ENCODE measurements at places on chromosomes 16 and 17.
A peak's percentile ranks its signal among the peaks of the same experiment; 100 is the strongest.

- DNase-seq, result no peak
Measured at GRCh38 chr16:85908889-85909589, 10.1 kb downstream of the IRF8 start.

DNA sequence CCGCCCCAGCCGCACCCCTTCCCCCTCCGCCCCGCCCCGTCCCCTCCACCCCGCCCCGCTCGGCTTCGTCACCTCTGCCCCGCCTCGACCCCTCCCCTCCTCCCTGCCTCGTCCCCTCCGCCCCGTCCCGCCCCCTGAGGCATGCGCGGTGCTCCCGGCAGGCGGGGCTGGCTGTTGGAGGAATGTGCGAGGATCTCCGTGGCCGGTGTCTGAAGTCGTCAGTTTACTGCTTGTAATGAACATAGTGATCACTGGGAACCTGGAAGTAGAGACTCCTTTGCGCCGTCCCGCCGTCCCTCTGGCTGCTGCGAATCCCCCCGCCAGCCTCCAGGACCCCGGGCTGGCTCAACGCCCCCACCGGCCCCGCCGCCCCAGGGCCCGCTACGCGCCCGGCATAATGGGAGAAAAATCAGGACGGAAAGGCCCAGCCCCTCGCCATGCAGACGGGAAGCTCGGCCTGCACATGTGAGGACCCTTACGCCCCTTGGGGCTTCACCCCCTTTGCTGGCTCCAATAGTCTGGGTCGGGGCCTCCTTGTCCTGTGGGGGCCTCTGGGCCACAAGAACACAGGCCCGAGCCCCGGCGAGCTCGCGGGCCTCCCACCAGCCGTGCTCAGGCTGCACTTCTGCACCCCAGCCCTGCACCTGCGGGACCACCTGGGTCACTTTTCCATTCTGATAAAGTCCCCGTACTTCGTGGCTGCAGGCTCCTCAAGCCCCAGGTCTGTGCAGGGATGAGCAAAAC is 743.1 kb downstream of the KCNJ18 start:
- no peak for DNase-seq

- no peak for DNase-seq
Measured at GRCh38 chr17:78322327-78322857, 37.5 kb downstream of the SOCS3 start.

GRCh38 chr17:1398931-1399678 is 917 bp downstream of the YWHAE start:
- peak; percentile 84 for DNase-seq

GRCh38 chr17:77234695-77235094 is 93.9 kb downstream of the SEC14L1 start:
- DNase-seq, result no peak

GRCh38 chr17:73867056-73867455 is 222.8 kb upstream of the SDK2 start:
- DNase-seq, result no peak

DNA sequence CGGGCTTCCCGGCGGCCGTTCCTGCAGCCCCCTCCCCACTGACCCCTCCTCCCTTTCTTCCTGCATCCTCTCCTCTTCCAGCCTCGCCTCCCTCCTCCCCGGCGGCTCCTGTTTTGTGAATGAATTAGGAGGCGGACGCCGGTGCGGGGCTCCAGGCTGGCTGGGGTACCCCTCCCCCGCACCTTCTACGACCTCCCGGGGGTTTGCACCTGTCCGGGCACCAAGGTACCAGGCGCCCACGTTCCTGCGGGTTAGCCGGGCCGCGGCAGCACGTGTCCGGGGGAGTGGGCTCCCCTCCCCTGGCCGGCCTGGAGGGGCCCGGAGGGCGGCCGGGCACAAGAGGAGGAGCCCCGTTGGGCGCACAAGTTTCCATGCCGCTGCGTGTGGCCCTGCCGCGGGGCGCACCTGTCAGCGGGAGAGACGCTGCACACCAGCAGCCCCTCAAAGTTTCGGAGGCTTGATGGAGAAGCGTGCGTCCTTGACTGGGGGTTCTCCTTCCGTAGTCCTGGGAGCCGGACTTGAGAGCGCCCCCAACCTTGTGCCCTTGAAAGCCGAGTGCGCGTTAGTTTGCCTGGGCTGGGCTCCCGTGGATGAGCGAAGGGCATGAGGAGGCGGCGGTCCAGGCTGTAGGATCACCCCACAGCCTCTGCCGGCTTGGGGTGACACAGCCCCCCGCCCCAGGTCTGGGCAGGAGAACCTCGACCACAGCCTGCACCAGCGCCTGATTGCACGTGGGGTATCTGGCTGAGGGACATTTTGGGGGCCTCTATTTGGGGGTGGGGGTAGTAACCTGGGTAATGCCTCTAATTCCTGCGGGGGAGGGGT is 1.2 kb downstream of the HAS3 start:
- no peak for DNase-seq

- DNase-seq, result no peak
Measured at GRCh38 chr17:35977509-35977908, 3.8 kb downstream of the CCL16 start.

GRCh38 chr16:58384437-58385055 is 7.7 kb upstream of the GINS3 start:
- DNase-seq, result no peak

GRCh38 chr17:36877771-36878170 is 59.5 kb upstream of the LHX1 start:
- DNase-seq, result no peak

GRCh38 chr16:27499659-27500055 is 50.1 kb downstream of the GTF3C1 start:
- DNase-seq, result no peak

- DNase-seq, result peak; percentile 36
Measured at GRCh38 chr16:75121949-75122568, 5.5 kb upstream of the LDHD start.

DNA sequence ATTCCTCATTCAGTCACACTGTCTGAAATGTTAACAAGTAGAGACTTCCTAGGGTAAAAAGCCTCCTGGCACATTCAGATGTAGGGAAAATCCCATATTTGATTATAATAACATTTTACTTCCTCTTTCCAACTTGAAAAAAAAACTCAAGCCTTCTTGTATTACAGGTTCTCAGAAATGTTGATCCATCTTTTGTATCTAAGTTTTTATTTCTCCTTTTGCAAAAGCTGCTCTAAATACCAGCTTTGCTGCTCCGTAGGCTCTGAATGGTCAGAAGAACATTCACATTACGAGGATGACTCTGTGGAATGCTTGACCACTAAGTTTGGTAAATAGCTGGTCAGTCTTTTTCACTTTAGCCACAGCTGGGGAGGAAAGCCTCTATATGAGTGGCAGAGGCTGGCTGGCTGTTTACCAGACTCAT is 13.2 kb upstream of the HEATR6 start:
- DNase-seq, result no peak

- peak; percentile 25 for DNase-seq
Measured at GRCh38 chr16:86517652-86518258, 7.4 kb downstream of the FOXF1 start.

DNA sequence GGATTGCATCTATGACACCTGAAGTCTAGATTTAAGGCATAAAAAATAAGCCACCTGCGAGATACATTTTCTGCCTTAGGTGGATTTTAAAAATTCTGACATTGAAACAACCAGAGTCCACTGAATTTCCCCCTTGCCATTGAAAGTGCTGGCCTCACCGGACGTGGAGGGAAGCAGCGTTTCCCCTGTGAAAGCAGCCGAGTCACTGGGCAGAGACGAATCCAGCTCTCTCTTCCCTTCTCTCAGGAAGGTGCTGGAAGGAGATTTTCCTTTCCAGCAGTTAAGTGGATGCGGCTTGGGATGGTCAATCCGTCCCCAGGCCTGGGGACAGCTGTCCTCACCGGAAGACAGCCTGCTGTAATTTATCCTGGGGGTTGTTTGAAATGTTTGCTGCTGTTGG is 270.9 kb upstream of the FOXF1 start:
- no peak for DNase-seq

- no peak for DNase-seq
Measured at GRCh38 chr17:31374094-31374447, 17.4 kb upstream of the RAB11FIP4 start.

DNA sequence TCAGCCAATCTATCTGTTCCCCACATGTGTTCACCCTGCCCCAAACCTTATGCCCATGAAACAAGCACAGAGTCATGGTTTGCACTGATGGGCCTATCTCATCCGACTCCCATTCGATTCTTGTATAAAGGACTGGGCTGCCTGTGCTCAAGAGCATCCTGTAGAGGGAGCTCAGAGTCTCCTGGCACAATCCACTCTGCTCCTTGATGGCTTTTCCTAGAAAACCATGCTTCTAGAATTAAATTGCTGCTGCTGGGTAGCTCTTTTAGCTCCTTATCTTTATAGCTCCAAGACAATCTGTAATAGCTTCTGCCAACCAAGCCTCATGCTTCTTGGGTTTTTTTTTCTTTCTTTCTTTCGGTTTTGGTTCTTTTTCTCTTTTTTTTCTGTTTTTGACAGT is 9.7 kb downstream of the ZNF19 start:
- DNase-seq, result peak; percentile 81

DNA sequence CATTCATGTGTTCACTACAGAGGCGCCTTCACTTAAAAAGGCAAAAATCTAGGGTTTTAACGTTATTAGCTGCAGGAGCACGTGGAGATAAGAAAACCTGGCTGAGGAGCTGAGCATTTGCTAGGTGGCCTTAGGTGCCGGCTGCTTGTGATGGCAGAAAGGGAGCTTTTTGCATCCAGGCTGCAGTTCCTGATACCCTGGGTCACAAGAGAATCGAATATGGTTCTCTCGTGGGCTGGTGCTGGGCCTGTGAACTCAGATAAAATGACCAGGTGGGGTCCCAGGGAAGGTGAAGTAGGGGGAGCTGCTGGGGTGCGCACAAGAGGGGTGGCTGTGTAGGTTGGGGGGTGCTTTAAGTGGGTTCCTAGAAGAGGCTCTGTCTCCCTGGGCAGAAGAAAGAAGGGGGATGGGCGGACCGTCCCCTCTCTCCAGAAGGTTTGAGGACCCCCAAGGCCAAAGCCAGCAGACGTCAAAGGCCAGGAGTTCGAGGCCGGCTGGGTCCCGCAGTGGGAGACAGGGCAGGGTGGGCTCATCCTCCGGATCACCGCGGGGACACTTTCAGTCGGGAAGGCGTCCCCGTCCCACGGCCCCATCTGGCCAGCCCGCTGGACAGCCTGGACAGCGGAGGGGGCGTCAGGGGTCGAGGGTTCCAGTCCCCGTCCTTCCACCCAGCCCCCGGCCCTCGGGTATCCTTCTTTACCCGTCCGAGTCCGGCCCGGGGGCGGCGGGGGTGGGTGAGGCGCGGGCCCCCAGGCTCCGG is 740 bp upstream of the CMIP start:
- peak; percentile 28 for DNase-seq

GRCh38 chr17:43547659-43548256 is 1.6 kb upstream of the ETV4 start:
- no peak for DNase-seq

- DNase-seq, result no peak
Measured at GRCh38 chr17:36892112-36892838, 45.0 kb upstream of the LHX1 start.

DNA sequence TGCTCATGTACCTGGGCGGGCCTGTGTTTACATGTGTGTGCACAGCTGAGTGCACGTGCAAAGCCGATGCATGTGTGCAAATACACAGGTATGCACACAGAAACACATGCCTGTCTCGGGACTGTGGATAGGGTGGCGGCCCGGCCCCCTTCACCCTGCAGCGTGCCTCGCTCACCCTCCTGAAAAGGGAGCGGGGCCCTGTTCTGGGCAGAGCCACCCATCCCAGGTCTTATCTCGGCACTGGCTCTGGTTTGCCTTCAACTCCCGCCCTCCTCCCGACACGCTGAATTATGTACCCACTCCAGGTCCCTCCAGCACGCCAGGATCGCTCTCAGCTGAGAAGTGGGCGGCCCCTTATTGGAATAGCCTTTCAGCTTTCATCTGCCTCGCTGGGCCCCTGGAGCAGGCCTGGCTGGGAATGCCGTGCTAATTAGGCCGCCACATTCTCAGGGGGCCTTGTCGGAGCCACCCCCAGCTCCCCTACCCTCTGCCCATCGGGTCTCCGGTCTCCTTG is 77.8 kb downstream of the RTN4RL1 start:
- no peak for DNase-seq

- DNase-seq, result no peak
Measured at GRCh38 chr17:52606098-52606497, 447.6 kb upstream of the CA10 start.

DNA sequence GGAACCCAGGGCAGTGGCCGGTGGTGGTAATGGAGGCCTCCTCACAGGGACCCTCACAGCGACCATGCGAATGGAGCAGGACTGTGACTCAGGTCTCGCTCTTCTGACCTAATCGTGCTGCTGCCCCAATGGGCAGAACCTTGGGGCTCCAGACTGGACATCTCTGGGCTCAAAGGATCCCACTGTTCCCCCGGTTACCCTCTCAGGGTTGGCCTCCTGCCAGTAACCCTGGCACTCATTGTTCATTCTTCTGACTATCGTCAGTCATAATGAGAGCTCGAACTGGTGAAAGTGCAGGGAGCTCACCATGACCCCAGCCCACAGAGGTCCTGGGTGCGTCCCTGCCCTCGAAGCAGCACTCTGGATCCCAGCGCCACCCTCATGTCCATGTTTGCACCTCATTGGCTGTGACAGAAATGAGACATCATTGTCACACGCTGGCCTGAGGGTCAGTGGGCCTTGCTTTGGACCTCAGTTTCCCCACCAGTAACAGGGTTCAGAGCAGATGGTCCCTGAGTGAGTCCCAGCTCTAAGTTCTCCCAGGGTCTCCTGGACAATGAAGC is 4.0 kb upstream of the NPRL3 start:
- peak; percentile 52 for DNase-seq

GRCh38 chr17:17499402-17500145 is 3.4 kb upstream of the RASD1 start:
- no peak for DNase-seq

DNA sequence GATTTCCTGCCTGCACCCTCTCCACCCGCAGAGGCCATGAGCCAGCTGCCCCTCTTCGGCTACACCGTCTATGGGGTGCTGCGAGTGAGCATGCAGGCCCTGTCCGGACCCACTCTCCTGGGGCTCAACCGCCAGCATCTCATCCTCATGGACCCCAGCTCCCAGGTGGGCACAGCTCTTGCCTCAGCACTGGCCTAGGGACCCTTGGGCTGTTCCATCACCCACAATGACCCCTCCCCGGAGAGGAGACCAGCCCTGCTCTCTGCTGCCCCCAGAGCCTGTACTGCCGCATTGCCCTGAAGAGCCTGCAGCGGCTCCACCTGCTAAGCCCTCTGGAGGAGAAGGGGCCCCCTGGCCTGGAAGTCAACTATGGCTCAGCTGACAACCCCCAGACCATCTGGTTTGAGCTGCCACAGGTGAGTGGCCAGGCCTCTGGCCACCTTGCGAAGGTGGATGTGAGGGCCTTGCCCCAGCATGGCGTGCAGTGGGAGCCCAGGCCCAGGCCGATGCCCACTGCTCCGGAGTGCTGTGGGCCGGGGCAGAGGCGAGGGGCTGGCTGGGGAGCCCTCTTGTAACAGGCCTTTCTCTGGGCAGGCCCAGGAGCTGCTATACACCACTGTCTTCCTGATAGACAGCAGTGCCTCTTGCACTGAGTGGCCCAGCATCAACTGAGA is 7.3 kb upstream of the SMIM5 start:
- peak; percentile 41 for DNase-seq

- no peak for DNase-seq
Measured at GRCh38 chr16:81530296-81530721, 85.7 kb downstream of the CMIP start.

GRCh38 chr16:78995441-78995840 is 605.1 kb downstream of the MAF start:
- no peak for DNase-seq

All from erythroblast (primary cell).